ENCODE measurements at places on chromosomes 5 and 9.

GRCh38 chr9:115146581-115147021 lies 28.6 kb upstream of the TNC start:
- no peak for DNase-seq

DNA sequence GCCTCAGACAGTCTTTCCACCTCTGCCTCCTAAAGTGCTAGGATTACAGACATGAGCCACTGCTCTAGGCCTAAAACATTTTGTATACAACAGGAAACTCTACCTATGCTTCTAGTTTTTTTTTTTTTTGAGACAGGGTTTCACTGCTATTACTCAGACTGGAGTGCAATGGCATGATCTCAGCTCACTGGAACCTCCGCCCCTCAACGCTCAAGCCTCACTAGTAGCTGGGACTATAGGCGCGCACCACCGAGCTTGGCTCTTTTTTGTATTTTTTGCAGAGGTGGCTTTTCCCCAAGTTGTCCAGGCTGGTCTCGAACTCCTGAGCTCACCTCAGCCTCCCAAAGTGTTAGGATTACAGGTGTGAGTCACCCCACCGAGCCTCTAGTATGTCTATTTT lies 5.4 kb downstream of the HSPA9 start:
- DNase-seq, result no peak

DNA sequence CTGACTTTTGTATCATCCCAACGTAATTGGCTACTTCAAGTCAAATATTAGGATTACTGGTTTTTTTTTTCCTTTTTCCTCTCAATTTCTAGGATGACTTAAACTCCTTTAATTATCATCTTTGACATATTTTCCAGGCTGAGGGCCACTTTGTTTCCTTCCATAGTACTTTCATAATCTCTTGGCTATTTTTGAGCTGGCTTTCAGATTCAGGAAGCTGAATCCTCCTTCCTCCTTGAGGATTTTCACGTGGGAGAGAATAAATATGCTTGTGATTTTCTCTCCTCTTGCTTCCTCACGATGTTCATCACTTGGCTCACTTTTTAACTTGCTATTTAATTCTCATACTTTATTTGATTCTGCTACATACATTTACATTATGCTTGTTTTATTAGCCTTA lies 88.1 kb downstream of the ITGA1 start:
- DNase-seq, result no peak

DNA sequence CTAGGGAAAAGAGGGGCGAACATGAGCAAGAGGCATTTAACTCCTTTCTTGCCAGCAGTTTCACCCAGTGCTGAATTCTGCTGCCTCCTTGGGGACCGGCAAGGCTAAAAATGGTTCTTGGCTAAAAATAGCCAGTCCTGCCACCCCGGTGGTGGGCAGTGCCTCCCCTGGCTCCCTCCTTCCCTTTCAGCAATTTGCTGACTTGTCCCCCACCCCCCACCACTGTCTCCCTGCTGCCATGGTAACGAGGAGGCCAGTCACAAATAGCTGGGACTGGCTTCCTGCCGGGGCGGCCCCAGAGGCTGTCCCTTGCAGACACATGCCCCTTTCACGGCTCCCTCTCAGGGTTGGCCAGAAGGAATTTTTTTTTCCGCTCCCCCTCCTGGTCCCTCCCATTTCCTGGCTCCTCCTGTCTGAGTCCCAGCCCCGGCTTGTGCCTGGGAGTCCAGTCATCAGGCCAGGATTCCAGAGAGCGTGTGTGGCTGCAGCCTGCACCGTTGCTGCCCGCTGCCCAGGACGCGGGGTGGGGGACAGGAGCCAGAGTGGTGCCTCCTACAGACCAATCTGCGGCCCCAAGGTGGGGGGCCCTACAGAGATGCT lies 130.3 kb downstream of the RGS3 start:
- DNase-seq, result no peak

DNA sequence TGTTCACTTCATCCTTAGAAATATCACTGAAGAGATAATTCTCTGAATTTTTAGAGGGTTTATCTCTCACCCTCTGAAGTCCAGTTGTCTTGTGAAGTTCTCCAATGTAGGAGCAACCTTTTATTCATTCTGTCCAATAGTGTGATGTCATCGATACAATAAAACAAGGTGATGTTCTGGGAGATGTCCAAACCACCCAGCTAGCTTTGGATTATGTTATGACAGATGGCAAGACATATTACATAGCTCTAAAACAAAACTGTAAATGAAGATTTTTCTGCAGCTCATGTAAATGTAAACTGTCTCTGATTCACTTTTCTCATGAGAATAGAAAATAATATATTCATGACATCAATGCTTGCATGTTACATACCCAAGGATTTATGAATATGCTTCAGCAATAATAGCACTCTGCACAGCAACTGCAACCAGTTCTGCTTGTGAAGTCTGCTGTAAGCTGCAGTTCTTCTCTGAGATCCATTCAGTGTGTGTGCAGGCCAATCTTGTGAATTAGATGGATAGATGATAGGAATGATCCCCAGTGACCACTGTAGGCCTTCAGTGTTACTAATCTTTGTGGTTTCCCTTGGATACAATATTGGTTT lies 172.6 kb upstream of the CDH12 start:
- no peak for DNase-seq

Data from cerebellar nuclear complex (tissue), 1 donor.